ENCODE measurements at places on chromosomes 2 and 18.

DNA sequence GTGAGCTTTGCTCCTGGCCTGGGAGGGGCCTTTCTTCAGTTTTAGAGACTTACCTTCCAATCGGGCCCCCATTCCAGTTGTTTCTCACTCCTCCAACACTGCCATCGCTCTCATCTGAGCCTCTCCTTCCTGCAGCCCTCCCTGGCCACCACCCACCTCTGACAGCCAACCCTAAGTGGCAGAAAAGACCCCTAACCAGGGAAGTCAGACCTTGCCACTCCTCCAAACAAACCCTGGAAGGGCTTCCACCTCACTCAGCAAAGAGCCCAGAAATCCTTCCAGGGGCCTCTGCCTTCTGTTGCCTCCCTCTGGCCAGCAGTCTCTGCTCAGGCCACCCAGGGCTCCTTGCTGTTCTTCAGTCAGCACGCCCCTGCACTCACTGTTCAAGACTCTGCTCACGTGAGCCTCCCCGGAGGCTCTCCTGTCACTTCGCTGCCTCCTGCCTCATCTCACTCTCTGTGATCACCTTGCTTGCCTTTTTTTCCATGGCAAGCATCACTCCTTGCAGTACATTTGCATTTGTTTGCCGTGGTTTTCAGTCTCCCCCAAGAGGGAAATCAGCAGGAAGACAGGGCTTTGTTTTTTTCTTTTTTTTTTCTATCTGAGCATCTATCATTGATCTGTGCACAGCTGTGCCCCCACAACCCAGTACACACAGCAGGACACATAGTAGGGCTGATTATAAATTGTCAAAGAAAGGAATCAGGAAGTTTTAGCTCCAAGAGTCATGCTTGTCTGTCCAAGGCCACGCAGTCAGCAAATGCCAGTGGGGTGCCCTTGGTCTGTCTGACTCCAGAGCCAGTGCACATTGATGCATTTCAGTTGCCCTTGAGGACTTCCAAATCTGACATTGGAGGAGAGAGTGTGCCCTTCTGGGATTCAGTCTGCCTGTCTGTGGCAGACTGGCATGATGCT lies 83.9 kb downstream of the INHBB start:
- DNase-seq, result no peak

DNA sequence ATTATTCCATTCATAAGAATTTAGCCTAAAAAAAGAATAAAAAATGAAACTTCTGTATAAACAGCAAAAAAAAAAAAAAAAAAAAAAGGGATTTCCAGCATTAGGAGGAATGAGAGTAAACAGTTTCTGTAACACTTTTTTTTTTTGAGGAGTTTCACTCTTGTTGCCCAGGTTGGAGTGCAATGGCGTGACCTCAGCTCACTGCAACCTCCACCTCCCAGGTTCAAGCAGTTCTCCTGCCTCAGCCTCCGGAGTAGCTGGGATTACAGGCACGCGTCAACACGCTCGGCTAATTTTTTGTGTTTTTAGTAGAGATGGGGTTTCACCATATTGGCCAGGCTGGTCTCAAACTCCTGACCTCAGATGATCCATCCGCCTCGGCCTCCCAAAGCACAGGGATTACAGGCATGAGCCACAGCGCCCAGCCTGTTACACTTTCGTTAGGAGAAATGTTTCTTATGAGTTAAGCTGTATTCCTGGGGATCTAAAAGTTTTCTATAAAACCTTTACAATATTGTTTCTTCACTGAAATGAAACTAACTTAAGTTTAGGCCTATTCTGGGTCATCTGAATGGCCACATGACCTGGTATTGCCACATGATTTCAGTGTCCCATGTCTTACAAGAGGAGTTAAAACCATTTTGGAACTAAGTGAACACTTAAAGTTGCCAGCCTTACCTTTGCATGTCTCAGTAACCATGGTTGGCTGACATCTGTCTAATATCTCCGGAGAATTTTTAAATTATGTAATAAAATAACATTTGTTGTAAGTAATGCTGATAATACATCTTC lies 17.5 kb downstream of the SMAD2 start:
- no peak for DNase-seq

GRCh38 chr2:162473986-162474385 lies 130.1 kb downstream of the GCA start:
- DNase-seq, result no peak

DNA sequence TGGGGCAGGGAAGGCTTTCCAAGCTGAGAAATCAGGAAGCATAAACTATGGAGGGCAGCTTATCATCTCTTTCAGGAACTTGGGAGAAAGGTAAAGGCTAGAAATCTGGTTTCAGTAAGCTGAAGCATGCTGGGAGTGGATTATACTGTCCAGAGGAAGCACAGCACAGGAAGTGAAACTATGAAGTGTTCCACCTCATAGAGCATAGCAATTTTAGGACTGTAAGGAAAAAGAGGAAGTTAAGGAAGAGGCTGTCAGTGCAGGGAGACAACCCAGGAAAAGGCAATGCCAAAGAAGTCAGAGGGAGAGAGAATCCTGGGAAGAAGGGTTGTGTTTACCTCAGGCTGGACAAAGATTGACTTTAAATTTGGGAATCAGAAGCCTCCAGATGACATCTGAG lies 51.9 kb downstream of the EFEMP1 start:
- no peak for DNase-seq

DNA sequence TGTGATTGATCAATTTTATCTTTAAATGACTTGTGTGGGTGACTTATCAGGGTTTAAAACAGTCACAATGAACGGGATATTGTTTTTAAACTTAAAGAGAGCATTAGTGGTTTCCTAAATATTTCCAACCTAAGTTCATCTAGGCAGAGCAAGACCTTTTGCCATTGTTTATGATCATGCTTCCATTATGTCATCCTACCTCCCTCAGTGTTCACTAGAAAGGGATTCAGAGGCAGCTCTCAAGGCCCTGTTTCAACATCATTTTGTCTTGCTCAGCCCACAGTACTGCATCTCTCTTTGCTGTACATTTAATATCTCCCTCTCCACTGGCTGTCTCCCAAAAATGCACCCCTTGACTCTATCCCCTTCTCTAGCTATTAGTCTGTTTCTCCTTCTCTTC lies 21.5 kb upstream of the PELI1 start:
- DNase-seq, result no peak

DNA sequence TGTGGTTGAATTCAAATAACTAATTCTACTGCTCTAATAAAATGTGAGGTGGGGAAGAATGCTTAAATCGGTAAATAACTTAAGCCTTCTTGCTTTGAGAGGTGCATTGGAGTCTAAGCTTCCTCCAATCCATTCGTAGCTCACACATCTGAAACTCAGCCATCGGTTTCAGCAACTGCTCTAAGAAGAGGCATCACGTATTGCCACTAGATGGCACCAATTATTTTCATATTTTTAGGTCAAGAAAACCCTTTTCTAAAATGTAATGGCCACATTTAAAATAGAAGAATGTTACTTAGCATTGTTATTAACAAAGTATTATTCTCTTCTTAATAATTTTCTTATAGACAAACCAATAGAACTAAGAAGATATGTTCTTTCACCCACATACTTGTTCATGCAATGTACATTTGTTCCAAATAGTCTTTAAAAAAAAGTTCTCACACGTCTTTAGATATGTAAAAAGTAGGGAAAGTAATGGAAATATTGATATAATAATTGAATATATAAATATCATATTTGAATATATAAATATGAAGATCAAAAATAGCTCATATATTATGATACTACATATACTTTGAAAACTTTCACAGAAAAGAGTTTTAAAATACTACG lies 229.8 kb downstream of the CCDC178 start:
- DNase-seq, result no peak

GRCh38 chr2:102061962-102062795 lies 70.4 kb downstream of the IL1R2 start:
- DNase-seq, result no peak

- DNase-seq, result peak; percentile 45
Observed at GRCh38 chr18:11688972-11689668, at the start of gene GNAL. Gene GNAL, plus strand, starts transcription at chr18:11689264. Its CDS starts 300 bp downstream, at chr18:11689564.

GRCh38 chr18:54918060-54918459 lies 41.2 kb downstream of the CCDC68 start:
- no peak for DNase-seq

- no peak for DNase-seq
Observed at GRCh38 chr18:58806826-58807714, 57.6 kb upstream of the ZNF532 start.

GRCh38 chr2:209600341-209601171 lies 171.1 kb upstream of the UNC80 start:
- DNase-seq, result no peak

DNA sequence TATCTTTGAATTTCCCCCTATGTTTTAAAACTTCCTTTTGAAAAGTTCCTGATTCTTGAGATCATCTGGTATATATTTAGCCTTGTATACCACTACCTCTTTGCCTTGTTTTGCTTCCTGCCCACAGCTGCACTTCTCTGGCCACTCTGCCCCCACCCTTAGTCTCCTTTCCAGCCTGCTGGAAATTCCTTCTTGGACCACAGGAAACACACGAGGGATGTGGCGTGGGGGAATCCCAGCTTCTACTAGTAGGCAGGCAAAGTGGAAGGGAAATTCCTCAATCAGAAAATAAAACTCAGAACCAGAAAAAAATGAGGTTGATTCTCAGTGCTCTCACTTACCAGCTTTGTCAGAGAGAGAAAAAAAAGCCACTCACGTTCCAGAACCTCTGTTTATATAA lies 13.4 kb downstream of the IL18RAP start:
- no peak for DNase-seq

DNA sequence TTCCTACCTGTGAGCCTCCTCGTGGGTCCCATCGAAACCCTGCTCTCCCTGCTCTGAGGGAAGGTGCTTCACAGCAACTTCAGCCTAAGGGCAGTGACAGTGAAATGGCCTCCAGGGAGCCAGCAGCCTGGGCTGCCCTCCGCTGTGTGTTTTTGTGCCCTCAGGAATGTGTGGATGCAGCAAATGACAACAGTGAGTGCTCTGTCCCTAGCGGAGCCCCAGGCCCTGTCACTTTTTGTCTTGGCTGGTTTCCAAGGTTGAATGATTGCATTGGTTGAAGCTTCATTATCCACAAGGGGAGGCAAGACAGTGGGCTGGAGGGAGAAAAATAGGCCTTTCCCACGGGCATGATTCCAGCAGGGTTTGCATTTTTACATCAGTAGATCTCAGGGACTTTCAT lies 42.9 kb downstream of the STON1 start:
- no peak for DNase-seq

DNA sequence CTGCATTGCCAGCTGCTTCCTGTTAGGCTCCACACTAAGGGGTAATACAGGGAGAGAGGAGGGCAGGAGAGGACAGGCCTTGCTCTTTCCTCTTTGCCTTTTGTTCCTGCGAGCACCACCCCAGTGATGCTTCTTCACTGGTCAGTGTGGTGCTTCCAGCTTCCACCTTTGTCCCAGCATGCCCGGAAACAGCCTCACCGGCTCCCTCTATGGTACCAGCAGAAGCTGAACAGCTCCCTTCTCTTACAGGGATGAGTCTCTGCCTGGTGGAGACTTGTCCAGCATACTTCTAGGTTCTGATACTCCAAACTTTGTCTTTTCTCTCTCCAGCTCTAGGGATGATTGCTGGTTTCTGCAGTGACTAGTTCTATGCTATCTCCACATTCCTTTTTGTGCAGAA lies 413.3 kb downstream of the TSN start:
- DNase-seq, result no peak

GRCh38 chr2:233447506-233448219 lies 93.4 kb downstream of the DGKD start:
- DNase-seq, result no peak

- DNase-seq, result no peak
Observed at GRCh38 chr18:79973517-79973916, 9.1 kb downstream of the HSBP1L1 start.

DNA sequence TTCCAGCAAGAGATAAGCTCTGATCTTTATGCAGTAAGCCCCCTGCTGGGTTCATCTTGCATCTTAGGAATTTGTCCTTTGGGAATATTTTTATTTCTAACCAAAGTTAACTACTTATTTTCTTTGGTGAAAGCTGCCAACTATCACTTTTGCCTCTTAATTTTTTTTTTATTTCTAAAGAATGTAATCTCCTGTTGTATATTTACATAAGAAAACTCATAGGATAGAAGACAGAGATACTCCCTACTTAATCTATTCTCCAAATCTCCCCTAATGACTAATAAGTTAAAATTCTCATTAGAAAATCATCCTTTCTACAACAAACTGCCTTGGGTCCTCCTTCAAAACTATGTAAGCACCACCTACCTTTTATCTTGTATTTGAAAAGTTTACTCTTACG lies 612.2 kb upstream of the SLC39A10 start:
- DNase-seq, result no peak

- DNase-seq, result no peak
Observed at GRCh38 chr2:104402825-104403224, 451.1 kb upstream of the POU3F3 start.

DNA sequence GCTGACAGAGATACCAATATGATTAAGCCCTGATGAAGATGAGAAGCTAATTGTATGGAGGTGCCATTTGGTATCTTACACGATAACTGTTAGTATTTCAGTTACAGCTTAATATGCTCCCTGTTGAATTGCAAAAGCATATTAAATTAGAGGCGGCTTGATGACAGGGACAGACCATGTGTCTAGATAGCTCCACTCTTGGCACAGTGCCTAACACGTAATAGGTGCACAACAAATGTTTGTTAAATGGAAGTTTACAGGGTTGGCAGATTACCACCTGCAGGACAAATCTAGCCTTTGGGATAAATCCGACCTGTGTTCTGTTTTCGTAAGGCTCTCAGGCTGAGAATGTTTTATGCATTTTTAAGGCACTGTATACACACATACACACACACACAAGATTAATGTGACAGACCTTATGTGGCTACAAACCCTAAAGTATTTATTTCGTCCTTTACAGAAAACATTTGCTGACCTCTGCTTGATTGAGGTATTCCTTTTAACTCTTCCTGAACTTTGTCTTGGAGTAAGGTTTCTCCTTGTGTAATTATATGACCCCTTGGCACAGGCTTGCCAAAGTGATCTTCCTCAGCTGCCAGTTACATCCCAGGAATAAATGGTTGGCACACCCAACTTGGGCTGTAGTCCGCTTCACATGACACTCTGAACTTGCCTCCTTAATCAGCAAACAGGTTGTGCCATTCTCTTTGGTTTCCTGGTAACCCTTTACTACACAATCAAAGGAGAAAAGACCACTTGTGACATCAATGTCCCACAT lies 348.9 kb downstream of the HRH4 start:
- no peak for DNase-seq

GRCh38 chr2:58762176-58762781 lies 521.2 kb upstream of the FANCL start:
- DNase-seq, result no peak

DNA sequence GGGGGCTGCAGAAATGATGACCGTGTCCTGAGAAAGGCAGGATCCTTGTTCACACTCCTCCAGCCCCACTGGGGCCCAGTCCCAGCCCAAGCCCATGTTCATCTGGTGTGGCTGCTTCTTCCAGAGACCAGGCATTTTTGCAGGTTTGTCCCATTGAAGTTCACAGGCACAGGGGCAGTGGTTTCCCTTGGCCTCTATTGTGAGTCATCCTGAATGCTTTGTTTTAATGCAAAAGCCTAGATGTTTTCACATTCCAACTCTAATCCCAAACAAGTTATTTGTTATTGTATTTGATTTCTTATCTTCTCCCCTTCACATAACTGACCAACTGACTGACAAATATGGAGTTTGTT lies 426.4 kb upstream of the ID2 start:
- no peak for DNase-seq
